Hematopoietic multipotent progenitor cell treated with erythropoietin and hydrocortisone succinate and interleukin-3 and kit ligand, for 4 days (in vitro differentiated cells): ENCODE measurements at places on chromosomes 11 and 22.

GRCh38 chr22:50281957-50282356 is 11.8 kb upstream of the MAPK11 start:
- DNase-seq, result no peak

GRCh38 chr11:70637186-70637800 is 239.0 kb downstream of the CTTN start:
- no peak for DNase-seq

GRCh38 chr22:50269573-50269969 is 609 bp downstream of the MAPK11 start:
- DNase-seq, result no peak

GRCh38 chr11:7591987-7592386 is 78.2 kb downstream of the PPFIBP2 start:
- no peak for DNase-seq

DNA sequence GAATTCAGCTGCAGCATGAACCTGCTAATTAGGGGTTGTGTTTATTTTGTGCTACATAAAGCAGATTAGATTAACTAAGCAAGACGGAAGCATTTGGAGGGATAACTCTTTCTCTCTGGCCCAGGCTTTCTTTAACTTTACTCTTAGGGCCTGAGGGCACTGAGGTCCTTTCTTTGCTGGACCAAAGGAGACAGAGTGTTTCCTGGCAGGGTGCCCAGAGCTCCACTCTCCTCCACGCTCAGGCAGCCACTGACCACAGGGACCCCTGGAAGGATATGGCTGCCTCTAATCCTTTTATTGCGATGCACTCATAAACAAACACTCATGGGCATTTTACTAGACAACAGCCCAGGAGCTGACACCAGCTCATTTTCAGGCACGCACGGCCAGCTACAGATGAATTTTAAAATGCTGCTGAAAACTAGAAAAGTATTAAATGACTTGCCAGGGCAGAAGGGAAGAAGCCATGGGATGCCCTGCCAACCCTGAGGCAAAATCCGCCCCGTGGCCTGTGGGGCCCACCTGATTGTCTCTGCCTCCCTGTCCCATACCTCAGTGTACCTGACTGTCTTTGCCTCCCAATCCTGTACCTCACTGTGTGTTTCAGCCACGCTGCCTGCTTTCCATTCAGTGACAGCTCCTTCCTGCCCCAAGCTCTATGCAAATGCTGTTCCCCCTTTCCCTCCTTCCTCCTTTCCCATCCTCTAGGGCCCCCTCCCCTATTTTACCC is 192.6 kb upstream of the NAV2 start:
- DNase-seq, result no peak

GRCh38 chr22:23245799-23246136 is 65.5 kb downstream of the BCR start:
- DNase-seq, result peak; percentile 42

- no peak for DNase-seq
Measured at GRCh38 chr11:69892986-69893555, 73.9 kb upstream of the FGF3 start.

DNA sequence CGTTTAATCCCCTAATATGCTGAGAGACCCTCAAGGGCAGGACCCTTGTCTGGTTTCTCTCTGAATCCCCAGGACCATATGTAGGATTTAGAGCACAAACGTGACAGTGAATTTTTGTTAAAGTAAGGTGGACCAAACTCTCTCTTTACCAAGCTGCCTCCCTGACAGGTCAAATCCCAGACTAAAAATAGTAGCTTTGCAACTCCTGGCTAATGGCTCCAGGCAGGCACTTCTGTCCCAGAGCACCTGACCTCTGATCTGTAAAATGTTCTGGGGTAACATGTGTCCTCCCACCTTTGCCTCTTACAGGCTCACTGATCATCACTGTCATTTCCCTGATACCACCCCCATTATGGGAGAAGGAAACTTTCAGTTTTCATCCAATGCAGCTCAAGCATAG is 152.3 kb downstream of the SPON1 start:
- DNase-seq, result no peak

DNA sequence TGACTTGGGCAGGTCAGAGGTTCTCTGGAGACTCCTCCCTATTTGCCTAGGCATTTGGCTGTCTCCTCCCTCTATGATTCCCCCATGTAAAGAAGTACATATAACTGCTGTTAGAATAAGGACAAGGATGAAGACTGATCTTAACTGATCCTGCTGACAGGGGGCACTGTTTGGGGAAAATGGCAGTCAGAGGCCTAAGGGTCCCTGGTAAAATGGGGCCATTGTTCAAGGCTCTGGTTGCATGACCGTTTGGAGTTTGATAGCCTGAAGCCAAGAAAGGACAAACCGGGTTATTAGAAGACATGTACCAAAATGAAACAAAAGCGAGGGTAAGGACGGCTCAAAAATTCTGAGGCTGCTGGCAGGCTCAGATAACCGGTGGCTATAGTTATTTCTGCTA is 712.2 kb downstream of the NTM start:
- no peak for DNase-seq

- no peak for DNase-seq
Measured at GRCh38 chr22:20223421-20224255, 44.5 kb downstream of the RTN4R start.

DNA sequence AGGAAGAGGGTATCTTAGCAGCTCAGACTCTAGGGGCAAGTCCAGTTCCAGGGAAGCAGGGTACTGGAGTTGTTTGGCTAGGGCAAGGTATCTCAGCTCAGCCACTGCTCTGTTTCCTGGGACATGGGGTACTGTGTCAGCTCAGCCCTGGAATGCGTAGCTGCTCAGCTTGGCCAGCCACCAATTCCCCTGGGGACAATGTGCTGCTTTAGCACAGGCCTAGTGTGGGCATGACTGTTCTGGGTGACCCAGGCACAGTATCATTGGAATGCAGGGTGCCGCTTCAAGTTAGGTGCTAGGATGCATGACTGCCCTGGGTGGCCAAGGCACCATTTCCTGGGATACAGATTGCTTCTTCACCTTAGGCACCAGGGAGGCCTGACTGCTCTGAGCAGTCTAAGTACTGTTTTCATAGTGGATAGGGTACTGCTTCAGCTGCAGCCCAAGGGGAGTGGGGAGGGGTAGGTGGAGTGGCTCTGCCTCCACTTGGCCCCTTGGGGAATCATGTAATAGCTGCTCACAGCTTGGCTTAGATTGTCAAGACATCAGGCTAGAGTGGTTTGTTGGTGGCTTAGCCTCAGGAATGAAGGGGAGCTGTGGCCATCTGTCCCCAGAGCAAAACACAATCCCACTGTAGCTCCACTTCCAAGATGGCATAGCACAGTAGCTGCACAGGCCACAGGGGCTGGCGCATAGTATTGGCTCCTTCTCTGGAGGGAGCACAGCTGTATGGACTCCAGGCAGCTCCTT is 36.0 kb downstream of the MADD start:
- no peak for DNase-seq

DNA sequence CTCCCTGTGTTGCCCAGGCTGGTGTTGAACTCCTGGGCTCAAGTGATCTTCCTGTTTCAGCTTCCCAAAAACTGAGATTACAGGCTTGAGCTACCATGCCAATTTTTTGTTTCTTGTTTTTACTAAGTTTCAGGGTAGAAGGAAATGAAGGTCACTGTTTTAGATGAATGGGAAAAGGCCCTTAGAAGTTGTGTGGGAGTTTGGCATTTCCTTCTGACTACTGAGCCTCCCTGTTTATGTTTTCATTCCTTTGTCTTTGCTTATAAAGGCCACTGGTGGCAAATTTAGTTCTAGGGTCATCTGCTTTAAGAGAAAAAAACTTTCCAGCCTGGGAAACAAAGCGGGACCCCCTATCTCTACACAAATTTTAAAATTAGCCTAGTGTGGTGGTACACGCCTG is 22.1 kb downstream of the SRPRA start:
- no peak for DNase-seq

GRCh38 chr22:44669561-44669976 is 32.4 kb upstream of the PRR5 start:
- DNase-seq, result peak; percentile 41

- no peak for DNase-seq
Measured at GRCh38 chr11:116059919-116060318, 555.7 kb upstream of the CADM1 start.

GRCh38 chr11:12330485-12331231 is 46.7 kb upstream of the PARVA start:
- no peak for DNase-seq

- peak; percentile 20 for DNase-seq
Measured at GRCh38 chr22:32950366-32950765, 107.8 kb downstream of the SYN3 start.

- no peak for DNase-seq
Measured at GRCh38 chr11:123475469-123475868, 45.4 kb downstream of the GRAMD1B start.

DNA sequence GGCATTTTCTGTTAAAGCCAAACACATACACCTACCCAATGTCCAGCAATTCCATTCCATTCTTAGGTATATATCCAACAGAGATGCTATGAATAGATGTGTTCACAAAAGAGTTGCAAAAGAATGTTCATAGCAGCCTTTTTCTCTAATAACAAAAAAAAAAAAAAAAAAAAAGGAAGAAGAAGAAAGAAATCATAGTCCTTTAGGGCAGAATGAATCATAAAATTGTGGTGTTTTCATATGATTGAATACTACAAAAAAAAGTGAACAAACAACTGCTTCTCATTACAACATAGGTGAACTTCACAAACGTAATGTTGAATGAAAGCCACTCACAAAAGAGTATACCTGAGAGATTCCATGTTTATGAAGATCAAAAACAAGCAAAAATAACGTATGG is 66.8 kb upstream of the GRK3 start:
- no peak for DNase-seq

GRCh38 chr22:49756201-49756600 is 71.5 kb downstream of the BRD1 start:
- DNase-seq, result no peak

DNA sequence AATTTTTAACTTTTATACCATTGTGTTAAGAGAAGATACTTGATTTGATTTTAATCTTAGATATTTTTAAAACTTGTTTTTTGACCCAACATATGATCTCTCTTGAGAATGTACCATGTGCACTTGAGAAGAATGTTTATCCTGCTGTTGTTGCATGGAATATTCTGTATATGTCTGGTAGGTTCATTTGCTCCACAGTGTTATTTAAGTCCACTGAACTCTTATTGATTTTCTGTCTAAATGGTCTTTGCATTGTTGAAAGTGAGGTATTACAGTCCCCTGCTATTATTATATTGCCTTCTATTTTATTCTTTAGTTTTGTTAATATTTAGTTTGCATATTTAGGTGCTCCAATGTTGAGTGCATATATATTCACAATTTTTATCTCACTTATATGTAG is 397.3 kb upstream of the CCDC179 start:
- no peak for DNase-seq

DNA sequence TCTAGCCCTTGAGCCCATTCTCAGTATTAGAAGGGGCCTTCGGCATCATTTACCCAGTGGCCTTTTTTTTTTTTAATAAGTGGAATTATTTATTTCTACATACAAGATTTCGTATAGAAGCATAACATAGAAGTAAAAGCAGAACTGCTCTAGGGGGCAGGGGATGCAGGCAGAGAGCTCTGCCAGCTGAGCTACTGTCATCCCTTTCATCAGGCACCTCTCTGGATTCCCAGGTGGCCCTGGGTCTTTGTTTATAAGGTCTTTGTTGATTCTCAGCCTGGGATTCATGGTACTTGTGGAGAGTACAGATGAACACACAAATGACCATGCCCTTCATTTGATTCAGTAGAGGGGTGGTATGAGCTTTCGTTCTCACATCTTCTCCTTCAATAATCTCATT is 66.4 kb downstream of the GAB2 start:
- DNase-seq, result peak; percentile 68

GRCh38 chr22:25113316-25113721 is 86.3 kb upstream of the CRYBB3 start:
- DNase-seq, result no peak

GRCh38 chr11:126456783-126457542 is 101.5 kb downstream of the ST3GAL4 start:
- DNase-seq, result peak; percentile 68

GRCh38 chr11:120808616-120809050 is 215.3 kb upstream of the TBCEL start:
- no peak for DNase-seq

DNA sequence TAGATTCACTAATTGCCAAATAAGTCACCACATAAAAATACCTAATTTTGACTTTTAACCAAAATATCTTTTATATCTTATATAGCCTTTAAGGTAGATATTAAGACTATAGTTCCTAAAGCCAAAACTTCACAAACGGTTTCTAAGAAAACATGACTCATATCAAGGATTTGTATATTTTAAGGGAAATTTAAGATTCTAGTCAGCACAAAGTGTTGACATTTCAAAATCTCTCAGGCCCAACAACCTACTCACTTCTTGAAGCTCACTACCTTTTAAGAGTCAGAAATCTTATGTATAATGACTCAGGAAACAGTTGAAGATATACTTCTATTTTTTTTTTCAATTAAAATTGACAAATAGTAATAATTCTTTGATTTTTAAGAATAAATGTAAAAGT is 221.9 kb downstream of the SBF2 start:
- no peak for DNase-seq

DNA sequence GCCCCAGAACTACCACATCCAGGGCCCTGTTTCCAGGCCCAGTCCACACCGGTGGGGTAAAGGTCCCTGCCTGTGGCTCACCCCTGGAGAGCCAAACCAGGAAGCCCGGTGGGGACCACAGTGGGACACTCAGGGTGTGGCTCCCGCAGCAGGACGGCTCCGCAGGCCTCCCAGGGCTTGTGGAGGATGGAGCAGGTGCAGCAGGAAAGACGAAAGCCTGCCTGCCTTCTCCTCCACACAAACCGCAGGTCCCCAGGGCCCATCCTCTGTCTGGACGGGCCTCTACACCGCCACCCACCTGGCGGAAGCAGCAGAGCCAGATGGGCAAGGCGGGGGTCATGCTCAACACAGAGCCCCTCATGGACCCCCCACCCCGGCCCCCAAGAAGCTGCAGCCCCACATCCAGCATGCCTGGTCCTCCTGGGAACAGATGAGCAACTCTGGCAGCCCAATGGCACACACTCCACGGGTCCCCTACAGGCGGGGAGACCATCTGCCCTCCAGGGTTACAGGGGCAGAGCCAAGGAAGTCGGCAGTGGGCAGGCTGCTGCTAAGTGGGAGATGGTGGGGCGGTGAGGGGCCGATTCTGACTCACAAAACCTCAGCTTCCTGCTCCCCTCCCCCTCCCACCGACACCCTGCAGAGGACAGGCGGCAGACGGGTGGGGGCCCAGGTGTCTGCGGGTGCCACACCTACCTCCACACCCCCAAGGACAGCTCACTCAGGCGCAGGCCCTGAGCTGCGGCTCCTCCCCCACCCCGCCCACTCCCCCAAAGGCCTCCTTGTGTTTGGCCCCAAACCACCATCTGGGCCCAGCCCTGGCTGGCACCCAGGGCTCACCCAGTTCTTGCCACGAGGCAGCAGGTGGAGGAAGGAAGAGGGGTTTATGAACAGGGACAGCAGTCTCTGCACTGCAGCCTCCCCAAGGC is 5.2 kb downstream of the SBF1 start:
- peak; percentile 95 for DNase-seq

GRCh38 chr11:57210781-57211180 is 26.3 kb downstream of the APLNR start:
- DNase-seq, result no peak
